Mucosa of descending colon (tissue), 3 donors: ENCODE measurements at places on chromosomes 3 and 15. TPM values are rescaled to one million over a fixed set of nuclear protein-coding genes. Genes with fewer than 3 reads are reported as not detected.

- no peak for DNase-seq
Observed at GRCh38 chr3:161631536-161631935, 134.9 kb downstream of the OTOL1 start.

Gene TTC23
- total RNA-seq, result 17.1 TPM

Gene HRG
- total RNA-seq, result not detected

DNA sequence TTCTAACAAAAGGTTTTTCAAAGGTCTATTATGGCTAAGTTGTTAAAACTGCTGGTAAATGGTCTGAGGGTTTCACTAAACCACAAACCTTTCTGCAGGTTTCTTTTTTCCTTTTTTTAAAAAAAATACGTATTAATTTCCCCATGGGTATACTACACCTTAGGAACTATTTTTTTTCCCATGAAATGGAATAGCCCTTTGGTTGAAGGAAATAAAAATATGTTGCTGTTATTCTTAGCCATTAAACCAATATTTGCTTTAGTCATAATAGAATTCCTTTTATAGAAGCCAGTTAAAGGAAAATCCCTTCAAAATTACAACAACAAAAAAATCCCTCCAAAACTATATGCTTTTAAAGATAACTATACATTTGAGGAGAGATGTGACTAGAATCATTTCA, 1303.3 kb downstream of the ROBO2 start:
- DNase-seq, result no peak

- DNase-seq, result no peak
Observed at GRCh38 chr3:127781411-127782001, 40.8 kb downstream of the MGLL start.

DNA sequence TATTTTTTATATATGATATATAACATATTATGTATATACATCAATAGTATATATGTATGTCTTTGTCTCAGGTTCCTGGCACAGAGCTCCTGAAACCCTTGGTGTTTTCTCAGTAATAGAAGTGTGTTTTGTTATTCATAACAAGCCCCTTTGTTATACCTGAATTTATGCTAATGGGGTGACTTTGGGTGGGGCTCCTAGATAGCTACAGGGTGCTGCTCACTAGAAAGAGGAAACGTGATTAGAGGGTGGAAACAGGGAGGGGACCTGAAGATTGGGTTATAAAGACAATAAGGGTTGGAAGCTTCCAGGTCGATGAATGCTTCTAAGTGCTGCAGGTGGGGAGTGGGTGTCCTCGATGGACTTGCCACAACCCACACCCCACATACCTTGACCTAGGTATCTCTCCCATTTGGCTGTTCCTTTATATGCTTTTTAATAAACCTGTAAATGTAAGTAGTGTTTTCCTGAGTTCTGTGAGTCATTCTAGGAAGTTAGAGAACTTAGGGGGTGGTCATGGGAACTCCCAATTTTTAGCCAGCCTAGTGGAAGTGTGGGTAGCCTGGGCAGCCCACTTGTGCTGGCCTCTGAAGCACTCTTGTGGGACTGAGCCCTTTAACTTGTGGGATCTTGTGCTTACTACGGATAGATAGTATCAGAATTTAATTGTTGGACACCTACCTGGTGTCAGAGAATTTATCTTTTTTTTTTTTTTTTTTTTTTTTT, 36.9 kb upstream of the C15orf39 start:
- no peak for DNase-seq

Gene PRRT3
- 1.8 TPM for total RNA-seq

GRCh38 chr3:52695798-52696671, 9.6 kb downstream of the GLT8D1 start:
- DNase-seq, result no peak

- DNase-seq, result no peak
Observed at GRCh38 chr15:78182336-78182700, 33.2 kb downstream of the IDH3A start.

Gene CGGBP1
- 78.1 TPM for total RNA-seq

- DNase-seq, result no peak
Observed at GRCh38 chr15:95446854-95447253, 883.6 kb upstream of the NR2F2 start.

DNA sequence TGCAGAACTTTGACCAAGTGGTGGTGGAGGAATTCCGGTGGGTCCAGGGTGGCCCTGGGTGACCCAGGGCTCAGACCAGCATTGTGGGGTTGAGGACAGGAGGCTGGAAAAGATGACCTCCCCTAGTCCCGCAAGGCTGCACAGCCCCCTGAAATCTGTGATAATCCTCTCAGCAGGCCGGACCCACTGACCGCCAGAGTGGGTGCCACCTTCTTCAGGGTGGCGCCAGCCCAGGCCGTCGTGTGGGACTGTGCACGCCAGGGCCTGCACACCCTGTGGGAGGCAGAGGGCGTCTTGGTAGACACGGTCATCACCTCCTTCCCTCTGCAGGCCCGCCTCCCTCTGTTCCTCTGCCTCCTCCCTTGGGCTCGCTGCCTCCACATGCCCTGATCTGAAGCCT, 137.7 kb downstream of the TBC1D2B start:
- DNase-seq, result no peak

- DNase-seq, result no peak
Observed at GRCh38 chr15:37090543-37091175, 9.7 kb downstream of the MEIS2 start.

- DNase-seq, result no peak
Observed at GRCh38 chr3:65398953-65399352, 639.8 kb downstream of the MAGI1 start.

- DNase-seq, result no peak
Observed at GRCh38 chr3:43580181-43580580, 41.6 kb downstream of the ANO10 start.

GRCh38 chr3:107979538-107979937, 111.3 kb downstream of the CD47 start:
- DNase-seq, result no peak

- no peak for DNase-seq
Observed at GRCh38 chr3:114035896-114036295, 20.4 kb downstream of the CCDC191 start.

GRCh38 chr15:81024265-81024872, 23.6 kb downstream of the TLNRD1 start:
- DNase-seq, result no peak

- DNase-seq, result no peak
Observed at GRCh38 chr3:7282988-7283387, 422.1 kb downstream of the GRM7 start.

- no peak for DNase-seq
Observed at GRCh38 chr3:45021524-45022297, 4.4 kb upstream of the CLEC3B start.

DNA sequence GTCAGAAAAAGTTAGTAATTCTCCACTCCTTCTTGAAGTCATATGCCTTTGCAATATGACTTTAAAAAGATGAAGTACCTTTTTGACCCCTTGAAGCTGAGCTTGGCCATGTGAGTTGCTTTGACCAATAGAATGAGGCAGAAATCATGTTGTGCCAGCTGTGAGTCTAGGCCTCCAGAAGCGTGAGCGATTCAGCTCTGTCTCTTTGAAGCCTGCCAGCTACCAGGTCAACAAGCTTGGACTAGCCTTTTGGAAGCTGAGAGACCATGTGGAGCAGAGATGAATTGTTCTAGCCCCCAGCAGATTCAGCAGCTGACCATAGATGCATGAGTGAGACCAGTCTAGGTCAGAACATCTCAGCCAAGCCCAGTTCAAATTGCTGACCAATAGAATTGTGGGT, 69.8 kb upstream of the EOMES start:
- DNase-seq, result no peak

Gene PIERCE2
- 6.5 TPM for total RNA-seq

DNA sequence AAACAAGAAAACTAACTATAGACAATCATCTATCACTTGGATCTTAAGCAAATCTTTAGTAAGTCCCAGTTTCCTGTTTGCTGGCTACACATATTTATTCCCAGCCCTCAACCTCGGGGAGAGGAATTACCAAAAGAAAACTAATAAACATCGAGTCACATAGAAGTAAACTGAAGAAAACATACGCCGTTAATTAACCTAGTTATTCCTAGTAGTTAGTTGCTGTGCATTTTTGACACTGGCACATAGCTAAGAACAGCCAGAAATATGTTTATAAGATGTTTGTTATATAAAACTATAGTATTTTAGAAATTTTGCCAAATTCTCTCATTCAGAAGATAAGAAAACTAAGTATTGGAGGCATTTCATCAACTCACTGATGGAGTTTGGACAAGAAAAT, 407.2 kb upstream of the ARHGEF26 start:
- DNase-seq, result no peak

DNA sequence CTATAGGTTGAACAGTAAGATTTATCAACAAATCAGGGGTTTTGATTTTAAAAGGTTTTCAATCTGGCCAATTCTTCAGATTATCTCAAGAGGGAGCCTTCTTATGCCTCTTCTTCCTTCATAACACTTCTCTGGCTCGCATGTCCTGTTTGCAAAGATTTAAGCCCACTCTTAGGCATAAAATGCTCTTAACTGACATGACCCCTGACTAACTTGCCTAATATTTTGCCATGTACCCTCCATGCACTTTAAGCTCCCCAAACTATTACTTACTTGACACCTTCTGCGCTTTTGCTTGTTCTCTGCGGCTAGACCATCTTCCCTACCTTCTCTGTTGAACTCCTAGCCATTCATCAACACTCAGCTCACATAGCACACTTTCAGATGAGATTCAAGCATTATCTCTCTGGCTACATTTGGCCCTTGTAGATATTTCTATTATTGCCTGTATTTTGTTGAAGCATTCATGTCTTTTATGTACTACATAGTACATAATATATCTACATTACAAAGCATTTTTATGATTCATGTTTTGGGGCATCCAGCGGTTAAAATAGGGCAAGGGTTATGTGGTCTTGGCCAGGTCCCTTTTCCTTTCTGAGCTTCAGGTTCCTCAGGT, 1.0 kb upstream of the ARIH1 start:
- no peak for DNase-seq

DNA sequence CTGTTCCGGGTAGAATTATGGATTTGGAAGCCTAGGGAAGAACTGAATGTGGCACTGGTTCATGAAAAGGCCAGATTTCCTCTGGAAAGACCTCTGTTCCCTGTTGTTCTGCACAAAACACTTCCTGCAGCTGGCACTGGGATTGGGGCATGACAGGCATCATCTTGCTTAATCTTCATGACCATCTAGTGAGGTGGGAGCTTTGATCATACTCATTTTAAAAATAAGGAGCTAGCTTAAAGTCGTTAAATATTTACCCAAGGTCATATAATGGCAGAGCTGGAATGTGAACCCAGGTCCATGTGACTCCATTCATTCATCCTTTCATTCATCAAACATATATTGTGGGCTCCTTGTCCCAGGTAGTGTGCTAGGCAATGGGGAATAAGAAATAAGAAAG, 40.4 kb downstream of the EBLN2 start:
- no peak for DNase-seq

GRCh38 chr3:45029661-45030060, 3.6 kb downstream of the CLEC3B start:
- no peak for DNase-seq

DNA sequence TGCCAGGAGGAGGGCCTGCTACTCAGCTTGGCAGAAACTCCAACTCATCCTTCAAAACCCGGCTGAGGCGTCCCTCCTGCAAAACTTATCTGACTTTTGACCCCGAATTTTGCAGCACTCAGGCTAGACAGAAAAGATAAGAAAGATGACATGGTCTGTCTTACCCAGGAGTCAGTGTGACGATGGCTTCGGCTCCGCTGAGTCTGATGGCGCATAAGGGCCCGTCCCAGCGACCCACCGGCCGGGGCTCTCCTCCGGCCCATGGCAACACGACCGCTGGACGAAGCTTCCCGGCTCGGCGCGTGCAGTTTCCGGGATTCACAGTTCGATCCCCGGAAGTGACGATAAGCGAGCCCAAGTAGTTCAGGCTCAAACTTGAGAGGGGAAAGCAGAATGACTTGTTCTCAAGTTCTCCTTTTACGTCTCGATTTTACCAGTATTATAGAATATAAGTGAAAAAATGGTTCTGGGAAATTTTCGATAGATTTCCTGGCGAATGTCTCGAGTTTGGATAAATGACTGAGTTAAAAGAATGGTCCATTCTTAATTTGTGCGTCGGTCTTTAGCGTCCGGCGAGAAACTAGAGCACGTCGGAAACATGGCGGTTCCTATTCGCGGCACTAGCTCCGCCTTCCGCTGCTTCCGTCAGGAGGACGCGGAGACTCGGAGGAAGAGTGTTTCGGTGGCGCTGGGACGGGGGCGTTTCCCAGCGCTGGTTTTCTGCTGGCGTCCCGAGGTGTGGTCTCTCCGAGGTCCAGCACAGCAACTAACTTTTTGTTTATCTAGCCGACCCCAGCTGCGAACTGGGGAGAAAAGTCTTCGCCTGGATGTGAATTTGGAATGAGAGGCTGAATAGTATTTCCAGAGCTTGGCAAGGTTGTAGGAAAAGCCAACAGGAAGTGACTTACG, at the start of gene LSG1:
Gene LSG1, minus strand, starts transcription at position 292 of the 909 bp plus-strand sequence. Its CDS starts 29 bp downstream, at position 263.
- peak; percentile 96 for DNase-seq
